NCI-H774 (cell line): ENCODE measurements at places on chromosomes 5 and 9.

GRCh38 chr9:121071756-121072421, 2.9 kb upstream of the CNTRL start:
- no peak for DNase-seq

- DNase-seq = peak; percentile 36
Measured at GRCh38 chr9:35258660-35259474, 97.1 kb downstream of the UNC13B start.

DNA sequence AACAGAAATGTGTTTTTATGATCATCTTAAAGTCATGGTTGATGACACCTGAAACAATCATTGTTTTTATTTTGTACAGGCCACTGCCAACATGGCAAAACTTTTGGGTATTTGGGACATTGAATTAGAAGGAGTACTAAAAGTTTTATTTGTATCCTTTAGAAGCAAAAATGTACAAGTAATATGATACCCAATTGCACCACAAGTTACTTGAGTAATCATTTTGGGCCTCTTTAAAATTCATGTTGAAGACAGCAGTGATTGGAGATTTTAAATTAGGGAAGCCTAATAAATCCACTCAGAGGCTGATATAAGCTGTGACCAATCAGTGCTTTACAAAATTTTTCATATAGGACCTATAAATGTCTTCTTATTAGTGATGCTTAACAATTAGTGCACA, 212.9 kb downstream of the MARCHF11 start:
- DNase-seq = no peak

- peak; percentile 59 for DNase-seq
Measured at GRCh38 chr5:32709750-32710549, 1.2 kb upstream of the NPR3 start.

DNA sequence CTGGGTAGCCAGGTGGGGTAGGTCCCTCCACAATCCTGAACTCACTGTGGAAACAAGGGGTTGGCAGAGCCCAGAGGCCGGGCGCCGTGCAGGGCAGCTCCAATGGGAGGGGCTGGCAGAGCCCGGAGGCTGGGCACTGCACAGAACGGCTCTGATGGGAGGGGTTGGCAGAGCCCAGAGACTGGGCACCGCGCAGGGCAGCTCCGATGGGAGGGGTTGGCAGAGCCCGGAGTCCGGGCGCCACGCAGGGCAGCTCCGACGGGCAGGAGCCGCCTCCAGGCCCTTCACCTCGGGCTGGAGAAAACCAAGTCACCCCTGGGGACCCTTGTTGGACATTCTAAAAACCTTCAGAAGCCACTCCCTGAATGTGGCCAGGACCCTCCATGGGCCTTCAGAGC, 9.3 kb downstream of the NACC2 start:
- no peak for DNase-seq
